ENCODE measurements at places on chromosomes 7 and 10. TPM values are rescaled to one million over a fixed set of nuclear protein-coding genes. Genes with fewer than 3 reads are reported as not detected.

Gene TDRD1
- not detected for polyA plus RNA-seq

Gene CALHM1
- not detected for polyA plus RNA-seq

Gene STEAP1B
- polyA plus RNA-seq = 0.16 TPM

Gene GCK
- not detected for polyA plus RNA-seq

Gene MUC12
- not detected for polyA plus RNA-seq

Gene HTR5A
- not detected for polyA plus RNA-seq

Gene FAM237B
- polyA plus RNA-seq = not detected

Gene EN2
- not detected for polyA plus RNA-seq

DNA sequence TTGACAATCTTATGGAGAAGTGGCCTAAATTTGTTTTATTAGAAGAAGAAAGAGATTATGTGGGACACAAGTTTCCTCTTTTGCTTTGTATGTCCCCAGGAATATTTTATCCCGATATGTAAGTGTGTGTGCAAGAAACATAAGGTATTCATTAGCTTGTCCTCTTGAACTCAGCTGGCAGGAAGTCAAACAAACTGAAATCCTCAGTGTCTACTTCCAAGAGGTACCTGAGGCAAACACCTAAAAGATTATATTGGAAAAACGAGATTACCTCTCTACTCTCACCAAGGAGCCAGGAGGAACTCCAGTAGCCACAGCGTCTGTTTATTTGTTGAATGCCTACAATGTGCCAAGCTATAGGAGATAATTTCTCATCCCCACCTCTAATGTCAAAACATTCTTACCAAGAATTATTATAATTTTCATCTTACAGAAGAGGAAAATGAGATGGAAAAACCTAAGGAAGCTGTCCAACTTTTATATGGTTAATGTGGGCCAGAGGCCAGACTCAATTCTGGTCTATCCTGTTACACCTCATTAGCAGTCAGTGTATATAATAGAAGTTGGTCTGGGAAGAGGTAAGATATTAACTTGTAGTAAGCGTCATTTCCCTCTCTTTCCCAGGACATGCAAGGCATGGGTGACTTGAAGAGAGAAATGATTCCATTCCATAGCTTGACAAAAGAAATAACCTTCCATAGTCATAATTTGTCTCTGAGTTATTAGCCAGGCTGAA lies 692.7 kb downstream of the MAGI2 start:
- no peak for DNase-seq

DNA sequence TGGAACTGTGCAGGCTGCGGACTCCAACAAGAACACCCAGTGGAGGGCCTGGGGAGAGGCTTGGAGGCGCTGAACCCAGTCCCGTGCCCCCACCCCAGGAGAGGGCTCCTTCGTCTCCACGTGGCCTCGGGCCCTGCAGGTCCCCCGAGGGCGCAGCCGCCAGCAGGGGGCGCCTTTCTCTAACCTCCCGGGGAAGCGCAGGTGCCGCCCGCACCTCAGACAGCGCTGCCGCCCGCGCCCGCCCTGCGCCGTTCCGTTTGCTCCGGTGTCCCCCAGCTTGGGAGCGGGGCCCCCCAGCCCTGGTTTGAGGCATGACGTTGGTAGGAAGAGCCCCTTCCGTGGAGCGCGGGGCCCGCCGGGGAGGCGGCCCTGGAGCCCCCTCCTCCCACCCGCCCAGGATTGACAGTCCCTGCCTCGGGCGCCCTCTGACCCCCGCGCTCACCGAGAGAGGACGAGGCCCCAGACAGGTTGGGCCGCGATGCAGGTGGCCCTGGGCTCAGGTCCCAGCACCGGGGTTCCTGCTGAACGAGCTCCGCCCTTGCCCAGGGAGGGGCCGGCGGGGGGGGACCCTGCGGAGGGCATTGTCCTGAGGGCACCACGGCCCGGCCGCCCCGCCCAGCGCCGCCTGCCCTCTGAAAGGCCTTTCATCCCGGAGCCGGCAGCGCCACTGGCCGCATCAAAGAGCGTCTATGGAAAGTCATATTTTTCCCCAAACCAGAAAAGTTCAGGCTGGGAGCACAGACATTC lies 42.8 kb downstream of the FOXL3 start:
- DNase-seq = no peak

GRCh38 chr7:42734568-42734967 lies 177.3 kb downstream of the C7orf25 start:
- DNase-seq = no peak

DNA sequence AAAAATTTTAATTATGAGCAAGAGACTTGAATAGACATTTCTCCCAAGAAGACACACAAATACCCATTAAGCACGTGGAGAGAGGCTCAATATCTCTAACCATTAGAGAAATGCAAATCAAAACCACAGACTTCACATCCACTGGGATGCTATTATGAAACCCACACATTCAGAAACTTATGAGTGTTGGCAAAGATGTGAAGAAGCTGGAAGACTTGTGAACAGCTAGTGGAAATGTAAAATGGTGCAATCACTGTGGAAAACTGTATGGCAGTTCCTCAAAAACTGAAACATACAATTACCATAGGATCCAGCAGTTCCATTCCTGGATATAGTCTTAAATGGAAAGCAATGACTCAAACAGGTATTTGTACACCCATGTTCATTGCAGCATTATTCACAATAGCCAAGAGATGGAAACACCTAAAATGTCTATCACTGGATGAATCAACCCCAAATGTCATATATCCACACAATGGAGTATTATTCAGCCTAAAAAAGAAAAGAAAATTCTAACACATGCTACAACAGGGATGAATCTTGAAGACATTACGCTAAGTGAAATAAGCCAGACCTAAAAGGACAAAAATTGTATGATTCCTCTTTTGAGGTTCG lies 53.5 kb upstream of the FRMD4A start:
- DNase-seq = no peak

- DNase-seq = no peak
Observed at GRCh38 chr7:136183981-136184380, 206.8 kb upstream of the MTPN start.

DNA sequence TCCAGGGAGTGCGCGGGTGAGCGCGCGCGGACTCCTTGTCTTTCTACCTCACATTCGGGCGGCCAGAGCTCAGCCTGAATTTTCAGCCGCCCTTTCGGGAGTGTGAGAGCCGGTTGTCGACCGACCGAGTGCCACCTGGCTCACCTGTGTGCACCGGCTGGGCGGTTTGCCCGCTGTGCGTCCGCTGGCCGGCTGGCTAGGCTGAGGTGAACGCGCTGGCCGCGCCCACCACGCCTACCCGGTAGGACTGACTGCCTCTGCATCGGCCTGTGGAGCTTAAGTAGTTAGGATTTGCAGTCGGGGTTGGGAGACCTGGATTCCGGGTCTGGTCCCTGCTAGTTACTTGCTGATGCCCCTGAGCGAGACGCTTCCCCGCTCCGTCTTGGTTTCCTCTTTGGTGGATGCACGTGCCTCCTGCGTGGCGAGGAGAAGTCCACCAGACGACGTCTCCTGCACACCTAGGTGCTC lies 553 bp downstream of the TSPAN15 start:
- no peak for DNase-seq

GRCh38 chr10:87603196-87603595 lies 56.5 kb upstream of the PAPSS2 start:
- DNase-seq = no peak

DNA sequence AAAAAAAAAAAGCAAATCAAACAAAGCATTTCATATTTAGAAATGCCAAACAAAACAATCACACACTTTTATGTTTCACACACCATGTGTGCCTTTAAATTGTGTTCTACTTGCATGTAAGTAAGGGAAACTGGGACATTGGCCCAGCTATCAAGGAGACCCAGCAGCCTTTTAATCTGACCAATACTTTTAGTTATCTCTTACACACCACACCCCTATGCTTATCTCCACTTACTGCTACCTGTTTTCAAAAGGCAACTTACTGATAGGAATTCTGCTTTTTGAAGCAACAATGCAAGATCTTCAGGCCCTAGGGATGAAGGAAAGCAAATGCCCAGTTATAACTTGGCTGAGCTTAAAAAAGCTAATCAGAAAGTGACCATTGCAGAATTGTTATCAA lies 1244.8 kb upstream of the SORCS1 start:
- no peak for DNase-seq

GRCh38 chr10:127715782-127716378 lies 21.1 kb upstream of the FOXI2 start:
- DNase-seq = no peak

GRCh38 chr7:2116989-2117591 lies 115.7 kb downstream of the MAD1L1 start:
- DNase-seq = peak; percentile 65

- no peak for DNase-seq
Observed at GRCh38 chr7:85041605-85042216, 145.1 kb downstream of the SEMA3D start.

GRCh38 chr7:14851610-14852009 lies 50.9 kb downstream of the DGKB start:
- no peak for DNase-seq

Measured in CD14-positive monocyte (primary cell).